ENCODE measurements at places on chromosomes 6 and 20.

GRCh38 chr6:109747221-109747620 lies 56.1 kb downstream of the FIG4 start:
- no peak for DNase-seq

GRCh38 chr6:112037783-112038216 lies 16.1 kb upstream of the CCN6 start:
- DNase-seq, result no peak

DNA sequence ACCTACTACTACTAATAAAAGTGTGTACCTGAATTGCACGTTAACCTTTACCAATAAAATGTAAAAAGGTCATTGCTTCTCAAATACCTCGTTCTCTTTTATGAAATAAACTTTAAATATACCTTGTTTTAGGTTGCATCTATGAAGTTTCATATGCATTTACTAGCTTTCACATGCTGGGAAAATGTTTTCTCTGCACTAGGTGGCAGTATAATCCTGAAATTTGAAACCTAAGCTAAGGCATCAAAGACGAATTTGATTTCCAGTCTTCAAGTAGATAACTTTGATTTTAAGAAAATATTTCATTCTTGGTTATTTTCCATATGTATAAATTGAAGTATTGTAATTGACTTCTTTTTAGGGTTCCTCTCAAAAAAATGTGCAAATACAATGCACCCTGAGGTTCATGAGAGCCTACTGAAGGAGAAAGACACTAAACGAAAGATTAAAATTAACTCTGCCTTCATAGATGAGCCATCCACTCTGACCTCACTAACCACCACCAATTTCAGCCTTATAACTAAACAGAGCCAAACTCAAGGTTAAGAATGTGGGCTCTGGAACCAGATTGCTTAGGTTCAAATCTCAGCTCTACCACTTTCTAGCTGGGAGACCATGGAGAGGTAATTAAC lies 7.3 kb upstream of the COL9A1 start:
- DNase-seq, result peak; percentile 65

DNA sequence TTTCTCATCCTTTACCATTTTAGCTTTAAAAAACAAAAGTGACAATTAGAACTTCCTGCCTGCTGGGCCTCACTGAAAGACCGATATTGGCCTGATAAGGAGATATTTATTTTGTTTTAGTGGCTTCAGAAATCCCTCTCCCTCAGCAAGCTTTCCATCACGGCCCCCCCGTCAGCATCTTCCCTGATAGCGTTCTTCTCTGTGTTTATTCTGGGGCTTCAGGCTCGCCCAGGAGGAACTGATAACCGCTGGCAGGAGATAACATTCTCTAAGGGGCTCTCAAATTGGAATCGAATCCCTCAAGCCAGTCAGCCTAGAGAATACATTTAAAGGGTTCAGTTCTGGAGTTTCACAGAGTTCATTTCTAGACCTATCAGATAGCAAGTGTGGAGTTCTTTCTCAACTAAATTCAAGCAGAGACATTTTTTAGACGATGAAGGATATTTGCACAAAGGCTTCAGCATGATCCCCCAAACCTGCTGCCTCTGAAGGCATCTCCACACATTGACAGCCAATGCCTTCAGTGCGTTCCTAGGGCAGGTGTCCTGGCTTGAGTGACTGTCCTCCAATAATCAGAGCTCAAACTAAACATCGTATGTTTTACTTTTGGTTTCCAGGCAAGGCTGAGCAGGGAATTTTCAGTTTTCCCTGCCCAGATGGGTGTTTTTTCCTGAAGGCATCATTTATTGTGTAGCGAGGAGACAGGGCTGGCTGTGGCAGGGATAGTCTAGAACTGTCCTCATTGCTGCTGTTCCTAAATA lies 17.0 kb downstream of the PRDM1 start:
- peak; percentile 31 for DNase-seq

- DNase-seq, result no peak
Measured at GRCh38 chr6:40791004-40791403, 203.8 kb upstream of the LRFN2 start.

DNA sequence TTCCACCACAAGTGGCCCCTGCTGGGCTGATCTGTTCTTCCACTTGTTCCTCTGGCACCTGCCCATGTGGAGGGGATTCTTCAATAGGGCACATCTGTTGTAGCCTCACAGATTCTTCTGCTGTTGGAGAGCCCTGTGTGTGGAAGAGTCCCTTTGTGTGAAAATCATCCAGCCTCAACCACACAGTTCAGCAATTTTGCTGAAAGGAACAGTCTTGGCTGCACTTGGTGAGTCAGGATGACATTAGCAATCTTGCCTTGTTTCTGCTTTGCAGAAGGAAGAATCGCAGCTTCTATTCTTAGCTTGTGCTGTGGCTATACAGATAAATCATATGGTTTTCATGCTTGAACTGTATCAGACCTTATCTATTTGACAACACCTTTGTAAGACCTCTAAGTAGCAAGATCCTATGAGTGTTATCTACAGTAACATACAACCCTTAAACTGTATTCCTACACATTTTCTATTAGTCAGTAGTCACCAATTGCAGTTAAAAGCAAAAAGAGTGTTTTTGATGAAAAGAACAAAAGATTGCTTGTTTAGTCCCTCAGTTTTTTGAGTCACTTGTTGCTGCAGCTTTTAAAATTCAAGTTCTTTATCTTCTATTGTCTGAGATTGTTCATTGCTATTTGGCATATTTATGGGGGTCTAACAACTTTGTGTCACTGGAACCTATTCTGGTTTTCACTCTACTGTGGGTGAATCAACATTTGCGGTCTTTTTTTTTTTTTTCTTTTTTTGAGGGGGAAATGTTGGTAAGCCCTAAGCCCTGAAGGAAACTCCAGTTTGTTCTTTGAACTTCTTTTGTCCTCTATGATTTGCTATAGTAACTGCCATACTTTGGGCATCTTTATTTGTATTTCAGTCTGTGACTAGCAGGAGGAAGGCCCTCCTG lies 231.6 kb downstream of the TFAP2B start:
- DNase-seq, result no peak
